ENCODE measurements at places on chromosomes 4 and X.

DNA sequence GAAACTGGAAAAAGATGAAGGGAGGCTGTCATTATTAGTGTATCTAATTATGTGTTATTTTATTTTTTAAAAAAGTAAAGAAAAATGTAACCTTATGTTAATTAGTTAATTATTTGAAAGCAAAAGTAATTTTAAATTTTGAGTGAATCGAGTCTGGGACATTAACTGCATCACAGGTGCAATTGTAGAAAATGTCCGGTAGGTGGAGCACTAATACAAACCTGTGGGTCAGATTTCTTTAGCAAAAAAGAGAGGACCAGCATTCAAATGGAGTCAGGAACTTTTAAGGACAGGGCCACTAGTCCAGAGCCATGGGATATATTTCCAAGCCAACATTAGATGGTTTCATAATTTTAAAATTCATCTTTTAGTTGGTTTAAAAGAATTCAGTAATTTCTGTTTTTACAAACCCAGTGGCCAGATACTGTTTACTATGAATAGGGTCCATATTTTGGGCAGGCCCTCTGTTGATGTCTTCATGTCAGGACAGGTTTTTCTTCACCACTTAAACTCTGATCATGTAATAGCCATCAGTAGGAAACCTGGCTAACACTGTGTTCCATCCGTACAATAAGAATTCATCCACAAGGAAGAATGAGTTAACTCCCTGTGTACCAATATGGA lies 27.2 kb downstream of the BST1 start:
- DNase-seq = peak; percentile 13

- DNase-seq = no peak
Observed at GRCh38 chr4:113444386-113444785, 317.2 kb downstream of the CAMK2D start.

DNA sequence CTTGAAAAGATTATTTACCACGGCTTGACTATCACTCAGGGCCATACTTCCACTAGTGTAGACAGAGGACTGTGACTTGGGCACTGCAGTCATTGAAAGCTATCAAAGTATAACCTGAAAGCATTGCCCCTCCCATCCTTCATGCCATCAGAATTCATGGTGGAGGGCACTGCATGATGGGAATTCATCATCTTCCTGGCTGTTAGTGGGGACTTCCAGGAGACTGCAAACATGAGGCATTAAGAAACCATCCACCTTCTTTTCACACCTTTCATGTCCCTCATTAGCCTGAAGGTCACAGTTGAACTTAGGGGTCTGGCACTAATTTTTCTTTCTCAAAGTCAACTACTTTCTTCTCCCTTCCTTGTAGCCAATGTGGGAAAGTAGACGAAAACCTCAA lies 25.8 kb downstream of the VSIG4 start:
- DNase-seq = no peak

GRCh38 chrX:39886282-39886681 lies 211.5 kb downstream of the BCOR start:
- DNase-seq = no peak

DNA sequence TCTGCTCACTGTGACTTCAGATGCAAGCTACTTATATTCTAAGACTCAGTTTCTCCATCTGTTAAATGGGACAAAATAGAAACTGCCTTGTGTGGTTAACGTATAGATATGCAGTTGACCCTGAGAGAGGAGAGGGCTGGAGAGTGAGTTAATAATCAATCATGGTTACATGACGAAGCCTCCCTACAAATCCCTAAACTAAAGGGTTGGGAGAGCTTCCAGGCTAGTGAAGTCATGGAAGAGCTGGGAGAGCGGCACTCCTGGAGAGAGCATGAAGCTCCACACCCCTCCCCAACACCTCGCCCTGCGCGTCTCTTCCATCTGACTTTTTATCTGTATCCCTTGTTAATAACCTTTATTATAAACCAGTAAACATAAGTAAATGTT lies 138.5 kb upstream of the FAM9B start:
- DNase-seq = no peak

DNA sequence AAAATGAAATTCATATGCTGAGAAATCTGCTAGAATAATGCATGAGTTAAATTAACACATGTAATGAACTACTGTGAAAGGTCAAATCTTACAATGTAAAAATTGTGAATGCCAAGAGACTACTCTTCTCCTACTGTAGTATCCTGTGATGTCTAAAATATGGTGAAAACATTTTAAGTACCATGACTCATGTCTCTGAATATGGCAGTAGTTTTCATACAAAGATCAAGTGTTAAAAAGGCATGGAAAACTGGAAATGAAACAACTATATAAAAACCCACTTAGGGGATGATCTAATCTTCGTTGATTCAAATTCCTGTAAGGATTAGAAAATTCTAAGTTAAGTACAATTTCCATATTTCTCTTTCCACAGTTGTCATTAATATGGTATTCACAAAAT lies 221.3 kb downstream of the PPP3CA start:
- no peak for DNase-seq

- DNase-seq = no peak
Observed at GRCh38 chr4:83335701-83336100, 1.1 kb upstream of the HPSE start.

- peak; percentile 77 for DNase-seq
Observed at GRCh38 chr4:41214136-41214824, at the start of gene APBB2. Gene APBB2 (minus strand): TSS chr4:41214542. CDS start chr4:41033254, 181,288 bp downstream.

DNA sequence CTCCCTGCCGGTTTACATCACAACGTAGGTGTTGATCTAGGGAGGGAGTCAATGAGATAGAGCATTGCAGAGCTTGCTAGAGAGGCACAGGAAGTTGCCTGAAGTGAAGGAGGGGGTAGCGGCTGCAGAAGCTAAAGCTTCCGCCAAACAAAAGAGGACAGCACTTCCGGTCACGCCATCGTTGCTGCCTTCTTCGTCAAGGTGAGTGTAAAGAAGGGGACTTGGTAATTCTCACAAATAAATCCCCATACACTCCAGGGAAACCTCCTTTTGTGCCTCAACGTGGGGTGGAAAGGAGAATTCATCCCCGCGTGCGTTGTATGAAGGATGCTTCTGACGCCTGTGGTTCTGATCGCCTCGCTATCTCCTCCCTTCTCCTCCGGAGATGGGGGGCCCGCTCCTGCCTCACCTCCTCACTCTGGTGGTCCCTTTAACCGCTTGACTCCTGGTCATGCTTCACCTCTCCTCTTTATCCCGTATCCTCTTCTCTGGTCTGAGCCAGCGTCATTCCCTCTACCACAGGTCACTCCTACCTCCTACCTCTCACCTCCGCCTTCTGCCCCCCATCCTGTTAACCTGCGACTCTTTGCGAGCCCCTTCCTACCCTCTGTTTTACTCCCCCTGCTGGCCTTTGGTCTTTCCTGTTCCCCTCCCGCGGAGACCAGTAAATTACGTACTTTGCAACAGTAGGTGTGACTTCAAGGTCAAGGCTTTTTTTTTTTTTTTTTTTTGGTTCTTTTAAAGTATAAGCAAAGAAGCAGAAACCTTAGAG lies 59.9 kb downstream of the GSPT2 start:
- DNase-seq = peak; percentile 7

GRCh38 chr4:151223465-151223864 lies 53.5 kb upstream of the PRSS48 start:
- DNase-seq = no peak

DNA sequence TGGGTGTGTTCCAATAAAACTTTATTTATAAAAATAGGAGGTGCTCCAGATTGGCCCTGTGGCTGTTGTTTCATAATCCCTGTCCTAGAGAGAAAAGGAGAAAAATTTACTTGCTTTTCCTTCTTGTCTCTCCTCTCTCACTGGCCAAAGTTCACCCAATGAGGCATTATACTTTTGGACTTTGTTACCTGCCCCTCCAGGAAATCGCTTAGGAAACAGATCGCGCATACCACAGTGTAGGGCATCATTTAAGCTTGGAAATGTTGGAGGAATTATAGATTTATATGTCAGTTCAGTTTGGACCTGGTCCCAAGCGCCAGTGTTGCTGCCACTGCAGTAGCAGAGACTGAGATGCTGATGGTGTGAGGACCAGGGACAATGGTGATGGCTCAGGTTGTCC lies 337.6 kb upstream of the NR3C2 start:
- DNase-seq = no peak

DNA sequence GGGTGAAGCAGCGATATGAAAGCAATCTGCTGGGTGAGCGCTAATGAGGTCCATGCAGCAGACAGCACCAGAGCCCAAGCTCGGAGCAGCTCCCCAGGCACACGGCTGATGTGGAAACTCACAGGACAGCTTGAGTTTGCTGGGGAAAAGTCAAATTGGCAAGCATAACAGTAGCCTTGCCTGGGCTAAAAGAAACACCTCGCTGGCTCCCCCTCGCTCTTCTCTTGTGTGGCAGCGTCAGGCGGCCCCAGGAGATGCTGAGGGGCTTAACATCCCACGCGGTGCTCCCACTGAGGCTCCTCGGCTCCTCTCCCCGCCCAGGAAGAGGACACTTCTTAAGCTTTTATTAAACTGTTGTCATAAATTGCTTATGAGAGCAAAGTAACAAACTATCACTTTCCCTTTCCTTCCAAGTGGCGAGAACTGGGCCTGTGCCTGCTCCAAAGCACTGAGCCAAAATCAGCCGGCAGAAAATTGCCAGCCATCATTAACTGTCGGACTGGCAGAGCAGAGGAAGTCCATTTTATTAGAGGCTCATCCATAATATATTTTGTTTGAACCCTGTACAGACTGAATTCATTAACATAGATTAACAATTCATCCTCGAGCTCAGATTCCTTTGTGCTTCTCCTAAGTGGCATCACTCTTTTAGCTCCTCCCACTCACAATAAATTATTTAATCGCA lies 111.4 kb downstream of the TSPAN5 start:
- no peak for DNase-seq

- DNase-seq = no peak
Observed at GRCh38 chr4:174135936-174136406, 147.5 kb downstream of the FBXO8 start.

- no peak for DNase-seq
Observed at GRCh38 chr4:142547974-142548373, 298.1 kb downstream of the INPP4B start.

DNA sequence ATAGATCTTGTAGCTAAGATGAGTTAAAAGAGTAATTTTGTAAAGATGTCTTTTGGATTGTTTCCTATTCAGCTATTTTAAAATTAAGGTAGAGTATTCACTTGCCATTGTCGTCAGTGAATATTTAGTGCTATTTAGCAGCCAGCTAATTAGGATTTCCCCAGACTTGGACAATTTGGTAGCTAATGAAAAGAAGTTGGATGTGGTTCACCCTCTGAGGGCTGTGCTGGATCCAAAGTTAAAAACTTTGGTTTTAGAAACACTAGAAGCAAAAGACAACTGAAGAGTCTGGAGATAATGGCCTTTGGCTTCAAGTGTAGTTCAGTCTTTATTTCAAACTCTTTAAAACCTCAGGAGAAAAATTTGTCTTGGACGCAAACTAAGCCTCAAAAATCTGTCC lies 41.3 kb downstream of the ATG4A start:
- no peak for DNase-seq

DNA sequence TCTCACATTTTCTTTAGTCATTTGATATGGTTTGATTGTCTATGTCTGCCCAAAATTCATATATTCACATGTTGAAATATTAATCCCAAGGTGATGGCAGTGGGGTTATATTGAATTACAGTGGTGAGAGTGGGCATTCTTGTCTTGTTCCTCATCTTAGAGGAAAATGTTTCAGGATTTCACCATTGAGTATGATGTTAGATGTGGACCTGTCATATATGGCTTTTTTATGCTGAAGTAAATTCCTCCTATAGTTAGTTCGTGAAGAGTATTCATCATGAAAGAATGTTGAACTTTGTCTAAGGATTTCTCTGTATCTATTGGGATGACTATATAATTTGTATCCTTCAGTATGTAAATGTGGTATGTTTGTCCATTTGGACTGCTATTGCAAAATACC lies 512.3 kb upstream of the EPHA5 start:
- DNase-seq = no peak

DNA sequence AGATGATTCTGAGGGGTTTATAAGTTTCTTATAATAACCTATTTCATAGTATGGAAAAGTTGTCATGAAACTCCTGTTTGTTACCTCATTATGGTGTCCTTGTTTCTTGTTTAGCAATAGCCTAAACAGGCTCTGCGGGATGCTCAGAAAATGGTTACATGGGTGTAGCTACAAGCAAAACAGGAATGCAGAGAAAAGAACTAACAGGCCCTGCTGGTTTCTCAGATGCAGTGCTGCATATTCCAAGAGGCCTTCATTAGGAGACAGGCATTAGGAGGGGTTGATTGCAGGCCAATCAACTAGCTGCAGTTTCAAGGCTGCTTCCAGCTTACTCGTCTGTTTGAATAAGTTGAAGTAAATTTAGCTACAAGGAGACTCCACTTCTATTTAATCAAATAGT lies 37.6 kb upstream of the HPGD start:
- DNase-seq = no peak

- DNase-seq = no peak
Observed at GRCh38 chrX:146243041-146243440, 425.4 kb downstream of the SLITRK2 start.

DNA sequence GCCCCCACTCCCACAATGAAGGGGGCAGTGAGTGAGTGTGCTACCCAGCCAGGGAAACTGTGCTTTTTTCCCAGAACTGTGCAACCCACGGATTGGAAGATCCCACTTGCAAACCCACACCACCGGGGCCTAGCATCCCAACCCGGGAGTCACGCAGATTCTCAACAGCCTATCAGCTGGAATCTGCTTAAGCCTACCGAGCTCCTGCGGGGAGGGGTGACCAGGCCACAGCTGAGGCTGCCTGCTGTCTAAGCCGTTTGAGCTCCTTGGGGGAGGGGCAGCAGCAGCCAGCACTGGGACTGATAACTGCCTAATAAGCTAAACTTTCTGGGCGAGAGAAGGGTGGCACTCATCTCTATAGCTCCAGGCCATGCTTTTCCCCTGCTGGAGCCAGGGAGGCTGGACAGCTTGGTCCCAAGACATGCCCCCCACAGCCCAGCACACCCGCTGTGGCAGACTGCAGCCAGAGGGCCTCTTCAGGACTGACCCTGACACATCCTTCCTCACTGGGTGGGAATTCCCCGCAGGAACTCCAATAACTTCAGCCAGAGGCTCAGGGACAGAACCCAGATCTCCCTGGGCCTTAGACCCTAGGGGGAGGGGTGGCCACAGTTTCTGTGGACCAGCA lies 161.3 kb upstream of the MAGEB18 start:
- DNase-seq = no peak

DNA sequence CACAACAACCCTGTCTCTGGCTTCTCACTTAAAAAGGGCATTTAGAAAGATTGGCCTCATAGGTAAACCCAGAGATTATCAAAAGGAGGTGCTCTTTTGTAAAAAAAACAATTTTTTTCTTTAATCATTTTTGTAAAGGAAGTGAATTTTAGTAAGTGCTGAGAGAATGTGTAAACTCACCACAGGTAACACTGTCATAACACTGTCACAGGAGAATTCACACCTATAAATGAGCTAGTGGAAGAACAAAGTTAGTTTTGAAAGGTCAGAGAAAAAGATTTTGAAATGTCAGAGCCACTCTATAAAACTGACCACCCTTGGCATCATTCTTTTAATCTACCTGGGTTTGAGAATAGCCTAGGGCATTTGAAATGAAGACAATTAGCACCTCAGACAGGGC lies 3.3 kb upstream of the SH2D1A start:
- no peak for DNase-seq

DNA sequence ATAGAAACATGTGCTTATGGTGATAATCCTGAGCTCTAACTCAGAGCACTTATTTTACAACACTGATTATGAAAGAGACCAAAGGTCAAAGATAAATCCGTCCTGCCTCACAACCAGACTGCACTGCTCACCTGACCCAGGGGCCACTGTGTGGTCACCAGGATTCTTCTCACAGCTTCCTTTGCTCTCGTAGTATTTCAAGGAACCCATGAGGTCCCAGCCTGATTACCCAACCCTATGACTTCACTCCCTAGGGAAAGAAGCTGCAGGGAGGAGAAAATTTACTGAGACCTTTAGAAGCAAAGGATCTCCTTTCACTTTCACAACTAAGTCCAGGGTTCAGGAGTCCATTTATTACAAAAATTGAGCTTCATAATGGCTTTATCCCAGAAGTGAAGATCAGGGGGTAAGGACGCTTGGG lies 9.6 kb downstream of the SLC25A5 start:
- DNase-seq = no peak
